ENCODE measurements at places on chromosomes 11 and 22.

DNA sequence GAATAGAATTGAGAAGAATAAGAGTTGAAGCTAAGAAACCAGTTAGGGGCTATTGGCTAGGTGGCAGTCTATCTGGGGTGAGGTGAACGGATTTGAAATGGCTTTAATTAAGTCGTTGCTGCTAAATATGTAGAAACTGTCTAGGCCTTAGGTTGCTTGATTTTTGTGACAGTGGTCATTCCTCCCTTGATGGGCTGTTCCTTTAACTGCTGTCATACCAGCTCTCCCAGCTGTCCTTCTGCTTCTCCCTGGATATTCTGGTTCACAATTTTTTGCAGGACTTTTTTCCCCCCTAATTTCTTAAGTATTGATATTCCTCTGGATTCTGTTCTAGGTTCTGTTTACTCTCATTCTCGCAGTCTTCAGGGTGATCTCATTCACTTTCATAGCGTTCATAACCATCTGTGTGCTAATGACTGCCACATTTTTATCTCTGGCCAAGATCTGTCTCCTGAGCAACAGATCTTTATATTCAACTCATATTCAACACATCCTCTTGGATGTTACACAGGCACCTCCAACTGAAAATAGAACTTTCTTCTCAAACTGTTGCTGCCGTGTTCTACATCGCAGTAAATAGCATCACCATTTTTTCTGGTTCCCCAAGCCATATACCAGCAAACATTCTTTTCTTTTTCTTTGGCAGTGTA is 134.1 kb downstream of the UVRAG start:
- DNase-seq, result no peak

DNA sequence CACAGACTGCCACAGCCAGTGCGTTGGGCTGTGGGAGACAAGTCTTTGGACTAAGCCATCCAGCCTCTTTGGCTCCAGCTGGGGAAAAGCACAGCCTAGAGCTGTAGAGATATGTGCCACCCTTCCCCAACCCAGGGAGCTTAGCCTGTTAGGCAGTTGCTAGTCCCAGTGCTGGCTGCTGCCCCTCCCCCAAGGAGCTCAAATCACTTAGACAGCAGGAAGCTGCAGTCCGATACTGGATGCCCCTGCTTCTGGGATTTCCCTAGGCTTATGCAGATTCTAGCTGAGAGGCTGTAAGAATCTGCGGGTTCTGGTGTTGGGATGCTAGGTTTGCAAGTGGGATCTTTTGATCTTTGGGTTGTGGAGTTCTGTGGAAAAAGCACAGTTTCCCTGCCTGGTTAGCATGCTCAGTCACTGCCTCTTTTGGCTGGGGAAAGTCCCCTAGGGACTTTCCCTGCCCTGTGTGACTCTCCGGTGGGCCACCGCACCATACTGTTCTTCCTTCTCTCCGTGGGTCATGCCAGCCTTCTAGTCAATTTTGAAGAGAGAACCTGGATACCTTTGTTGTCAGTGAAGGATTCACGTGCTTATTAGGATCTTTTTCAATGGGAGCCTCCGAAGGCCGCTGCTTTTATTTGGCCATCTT is 792.0 kb downstream of the KCNA4 start:
- DNase-seq, result no peak

- DNase-seq, result no peak
These were observed 182.5 kb downstream of the SOX6 start for GRCh38 chr11:16173798-16174197.

DNA sequence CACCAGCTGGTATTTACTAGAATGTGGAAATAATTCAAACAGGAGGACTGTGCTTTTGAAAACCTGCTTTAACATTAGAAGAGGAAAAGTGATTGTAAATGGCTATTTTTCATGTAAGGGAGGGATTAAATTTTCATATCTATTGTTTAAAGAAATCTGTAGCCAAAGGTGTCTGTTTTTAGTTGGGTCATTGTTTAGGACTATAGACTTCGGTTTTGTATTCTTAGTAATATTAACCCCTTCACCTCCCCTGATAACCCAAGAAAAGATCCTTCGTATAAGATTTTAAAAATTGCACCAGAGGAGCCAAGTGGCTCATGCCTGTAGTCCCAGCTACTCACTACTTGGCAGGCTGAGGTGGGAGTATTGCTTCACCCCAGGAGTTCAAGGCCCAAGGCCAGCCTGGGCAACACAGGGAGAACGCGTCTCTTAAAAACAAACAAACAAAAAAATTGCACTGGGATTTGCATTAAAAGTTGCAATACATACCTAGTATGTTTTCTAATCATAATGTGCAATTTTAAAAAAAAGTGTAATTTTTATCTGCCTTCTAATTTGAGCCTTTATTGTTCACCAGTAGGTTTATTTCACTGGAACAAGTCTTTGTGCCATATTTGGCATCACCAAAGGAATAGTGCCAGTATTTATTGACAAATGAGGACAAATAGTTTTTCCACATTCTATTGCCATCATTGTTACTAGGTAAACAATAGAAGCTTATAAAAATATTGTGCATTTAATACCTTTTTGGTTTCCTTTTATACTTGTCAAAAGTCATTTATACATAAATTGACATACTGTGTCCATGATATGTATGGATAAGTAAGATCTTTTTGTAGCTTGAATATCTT is 34.3 kb downstream of the MTMR3 start:
- DNase-seq, result no peak

DNA sequence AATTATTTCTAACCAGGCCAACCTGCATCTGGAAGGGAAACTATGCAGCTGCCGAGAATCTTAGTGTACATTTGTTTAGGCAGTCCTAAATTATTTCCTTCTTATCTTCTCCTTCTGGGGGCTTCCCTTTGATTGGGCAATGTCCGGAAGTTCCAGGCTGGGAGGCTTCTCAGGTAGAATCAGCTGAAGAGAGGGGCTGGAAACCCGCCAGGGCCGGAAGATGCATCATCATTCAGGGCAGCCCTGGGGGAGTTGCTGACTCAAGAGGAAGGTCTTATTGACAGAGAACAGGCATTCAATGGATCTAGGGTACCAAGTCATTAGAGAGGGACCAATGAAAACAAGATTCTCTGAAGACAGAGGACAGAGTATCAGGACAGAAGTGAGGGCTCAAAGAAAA is 150.7 kb downstream of the BLID start:
- no peak for DNase-seq

DNA sequence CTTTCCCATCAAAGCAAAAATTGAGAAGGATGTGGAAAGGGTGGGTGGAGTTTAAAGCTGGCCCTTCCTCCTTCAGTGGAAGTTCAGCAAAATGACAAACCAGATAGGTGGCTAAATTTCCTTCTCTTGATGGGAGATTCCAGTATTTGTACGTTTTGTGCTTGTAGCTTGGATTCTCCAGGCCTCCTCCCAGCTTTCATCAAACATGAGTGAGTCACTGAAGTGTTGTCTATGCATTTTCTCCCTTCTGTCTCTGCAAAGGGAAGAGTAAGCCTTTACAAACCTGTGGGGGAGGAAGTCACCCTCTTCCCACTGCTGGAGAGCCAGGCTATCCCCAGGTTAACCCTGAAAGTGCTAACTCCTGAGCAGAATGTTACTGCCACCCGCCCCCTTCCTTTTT is 6.4 kb downstream of the MARK2 start:
- no peak for DNase-seq

DNA sequence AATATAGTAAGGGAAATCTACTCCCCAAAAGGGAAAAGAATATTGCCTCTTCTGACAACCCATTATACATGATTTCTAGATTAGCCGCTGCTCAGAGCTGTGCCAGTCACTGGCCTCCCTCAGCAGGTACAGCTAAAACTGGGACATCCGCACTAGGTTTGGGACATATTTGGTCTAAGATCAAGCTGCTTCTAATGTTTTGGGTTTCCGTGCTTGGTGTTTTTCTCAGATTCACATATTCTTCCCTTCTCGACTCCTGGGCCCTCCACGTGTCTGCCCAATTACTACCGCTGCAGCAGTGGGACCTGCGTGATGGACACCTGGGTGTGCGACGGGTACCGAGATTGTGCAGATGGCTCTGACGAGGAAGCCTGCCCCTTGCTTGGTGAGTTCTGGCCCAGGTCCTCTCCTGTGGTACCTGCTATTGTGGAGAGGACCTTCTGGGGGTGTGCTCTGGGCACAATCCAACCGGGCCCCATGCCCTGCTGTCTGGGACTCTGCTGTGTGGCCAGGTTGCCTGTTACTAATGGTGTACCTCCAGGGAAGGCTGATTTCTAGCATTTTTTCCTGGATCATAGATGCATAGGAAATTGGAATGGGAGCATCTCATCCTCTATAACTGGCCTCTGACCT is 138.1 kb upstream of the SORL1-AS1 start:
- no peak for DNase-seq

- DNase-seq, result no peak
These were observed 93.2 kb downstream of the EXT2 start for GRCh38 chr11:44188643-44189042.
